ENCODE measurements at places on chromosomes 13 and 19.

DNA sequence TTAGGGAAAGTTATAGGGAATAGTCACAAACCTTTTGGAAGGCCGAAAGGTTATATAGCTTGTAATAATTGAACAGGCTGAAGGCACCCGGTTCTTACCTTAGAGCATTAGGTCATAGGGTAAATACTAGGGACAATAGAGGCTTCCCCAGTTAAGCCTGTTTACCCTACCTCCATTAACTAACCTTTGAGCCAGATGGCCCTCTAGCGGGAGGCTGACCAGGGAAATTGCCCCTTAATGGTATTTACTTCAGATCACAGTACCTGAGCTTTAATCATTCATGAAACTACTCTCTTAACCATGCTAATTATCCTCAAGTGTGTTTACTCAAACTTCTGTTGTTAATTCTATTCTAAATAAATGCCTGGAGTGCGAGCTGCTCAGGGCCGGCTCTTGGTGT is 20.4 kb upstream of the ZNF83 start:
- DNase-seq: no peak

DNA sequence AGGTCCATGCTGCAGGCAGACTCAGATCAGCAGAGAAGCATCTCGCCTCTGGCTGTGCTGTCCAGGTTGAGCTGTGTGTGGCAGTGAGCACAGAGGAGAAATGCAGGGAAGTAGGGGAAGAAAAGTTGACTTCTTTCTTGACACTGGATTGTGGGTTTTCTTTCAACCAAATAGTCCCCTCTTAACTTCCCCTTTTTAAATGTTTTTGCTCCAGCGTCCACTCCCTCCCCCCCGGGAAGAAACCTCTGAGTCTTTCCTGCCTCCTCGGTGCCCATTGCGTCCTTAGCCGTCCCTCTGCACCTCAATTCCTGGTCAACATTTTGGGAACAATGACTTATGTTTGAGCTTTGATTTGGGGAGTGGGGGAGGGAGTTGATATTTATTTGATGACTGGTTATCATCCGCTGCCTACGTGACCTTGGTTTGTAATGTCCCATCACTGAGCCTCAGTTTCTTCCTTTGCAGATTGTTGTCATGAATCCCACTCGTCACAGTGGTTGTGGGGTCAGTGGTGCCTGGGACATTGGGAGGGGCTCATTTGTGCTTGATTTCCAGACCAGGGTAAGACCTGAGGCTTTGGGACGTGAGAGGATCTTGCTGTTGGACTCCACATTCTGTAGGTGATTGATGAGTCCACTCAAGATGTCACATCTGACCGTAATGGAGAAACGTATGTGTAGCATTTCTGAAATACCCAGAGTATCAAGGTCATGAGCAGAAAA is at the start of gene LILRB2:
LILRB2 (minus strand) TSS at position 104 of the 722 bp plus-strand sequence. CDS start 614 bp downstream, outside the sequence.
- no peak for DNase-seq

DNA sequence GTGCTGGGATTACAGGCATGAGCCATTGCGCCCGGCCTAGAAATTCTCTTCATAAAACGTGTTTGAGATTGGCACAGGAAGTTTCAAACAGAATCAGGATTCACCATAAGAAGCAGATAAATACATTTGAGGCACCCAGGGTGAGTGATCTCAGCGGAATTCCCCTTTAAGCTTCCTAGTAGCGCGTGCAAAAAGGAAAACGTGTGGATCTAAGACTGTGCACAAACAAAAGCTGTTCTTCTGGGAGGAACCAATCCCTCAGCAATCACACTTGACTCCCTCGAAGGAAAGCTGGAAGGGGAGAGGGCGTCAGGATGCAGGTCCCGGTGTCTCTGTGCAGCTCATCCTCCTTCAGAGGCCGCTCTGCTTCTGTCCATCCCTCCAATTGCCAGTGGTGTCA is 15.5 kb downstream of the MCF2L start:
- DNase-seq: no peak

GRCh38 chr13:25733696-25734435 is 317.9 kb downstream of the SHISA2 start:
- DNase-seq: no peak

DNA sequence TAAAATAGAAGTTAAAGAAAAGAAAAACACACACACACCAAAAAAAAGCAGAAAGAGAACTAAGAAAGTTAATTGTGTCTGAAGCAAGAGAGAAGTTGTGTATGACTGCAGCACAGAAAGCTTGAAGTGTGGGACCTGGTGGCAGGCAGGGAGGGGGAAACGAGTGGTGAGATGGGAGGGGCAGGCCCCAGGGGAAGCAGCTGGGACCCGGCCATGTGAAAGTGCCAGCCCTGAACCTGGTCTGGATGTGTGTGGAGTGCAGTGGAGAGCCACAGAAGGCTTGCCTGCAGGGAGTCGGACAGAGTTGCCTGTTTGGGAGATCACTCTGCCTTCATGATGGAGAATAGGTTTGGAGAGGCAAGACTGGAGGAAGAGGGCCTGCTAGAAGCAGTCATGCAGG is 199.0 kb downstream of the GGACT start:
- DNase-seq: no peak

DNA sequence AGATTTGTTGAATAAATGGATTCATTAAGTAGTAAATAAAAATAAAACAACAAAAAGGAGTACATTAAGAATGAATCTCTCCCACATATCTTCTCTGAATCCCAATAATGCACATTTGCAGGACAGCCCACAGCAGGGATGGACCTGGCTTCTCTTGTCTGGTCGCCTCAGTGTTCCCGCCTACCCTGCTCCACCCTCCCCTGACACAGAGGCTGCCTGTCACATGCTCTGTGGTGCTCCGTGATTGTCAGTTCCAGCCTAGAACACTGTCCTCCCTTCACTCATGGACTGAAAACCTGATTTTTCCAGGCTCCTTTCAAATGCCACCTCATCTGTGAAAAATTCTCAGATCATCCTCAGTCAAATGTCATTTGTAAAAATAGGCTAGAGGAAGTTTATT is 94.5 kb upstream of the GPR12 start:
- no peak for DNase-seq

- no peak for DNase-seq
These were observed 263.9 kb downstream of the UQCRFS1 start for GRCh38 chr19:28949027-28949426.
